Ascending aorta (tissue), 2 donors: ENCODE measurements at places on chromosomes 2 and 18.

- H3K27ac ChIP-seq = peak overlapping the region; percentile 64
- H3K4me3 ChIP-seq = no peak overlapping the region
- H3K4me1 ChIP-seq = no peaks in the 10 kb centered on the region
These were observed 419.7 kb upstream of the TNP1 start for GRCh38 chr2:217279556-217279955.

- H3K36me3 ChIP-seq = peaks cover 24% of the 10 kb centered on the region
- DNase-seq = no peak
- peak overlapping the region; percentile 20 for H3K27ac ChIP-seq
- no peaks in the 10 kb centered on the region for H3K27me3 ChIP-seq
- peaks cover 3% of the 10 kb centered on the region for H3K4me1 ChIP-seq
These were observed 42.4 kb downstream of the KLF7 start for GRCh38 chr2:207123335-207123744.

DNA sequence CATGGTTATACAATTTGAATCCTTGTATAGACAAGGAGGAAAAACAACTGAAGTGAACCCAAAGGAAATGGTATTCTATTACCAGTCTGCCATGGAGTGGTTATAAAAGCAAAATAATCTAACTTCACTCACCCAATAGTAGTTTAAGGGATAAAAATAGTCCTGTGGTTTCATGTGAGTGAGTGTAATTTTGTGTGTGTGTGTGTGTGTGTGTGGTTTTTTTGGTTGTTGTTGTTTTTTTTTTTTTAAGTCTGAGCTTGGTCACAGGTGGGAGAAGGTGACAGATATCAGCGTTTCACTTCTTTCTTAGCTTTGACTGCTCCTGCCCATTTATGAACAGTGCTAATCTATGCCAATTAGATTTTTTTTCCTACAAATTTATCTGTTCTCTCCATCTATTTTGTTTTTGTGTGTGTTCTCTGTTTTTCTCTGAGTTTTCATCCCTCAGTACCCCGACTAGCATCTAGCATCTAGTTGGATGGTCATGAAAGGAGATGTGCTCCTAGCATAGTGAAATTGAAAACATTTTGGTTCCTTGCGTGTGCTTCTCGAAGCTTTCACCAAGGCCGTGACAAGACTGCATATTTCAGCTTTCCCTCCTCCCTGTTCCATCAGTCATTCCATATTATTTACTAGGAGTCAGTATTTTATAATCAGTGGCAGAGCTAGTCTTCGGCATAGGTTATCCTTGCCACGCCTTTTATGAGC is 200.1 kb upstream of the DTNA start:
- no peaks in the 10 kb centered on the region for H3K27me3 ChIP-seq
- DNase-seq = no peak
- no peak overlapping the region for H3K4me3 ChIP-seq

DNA sequence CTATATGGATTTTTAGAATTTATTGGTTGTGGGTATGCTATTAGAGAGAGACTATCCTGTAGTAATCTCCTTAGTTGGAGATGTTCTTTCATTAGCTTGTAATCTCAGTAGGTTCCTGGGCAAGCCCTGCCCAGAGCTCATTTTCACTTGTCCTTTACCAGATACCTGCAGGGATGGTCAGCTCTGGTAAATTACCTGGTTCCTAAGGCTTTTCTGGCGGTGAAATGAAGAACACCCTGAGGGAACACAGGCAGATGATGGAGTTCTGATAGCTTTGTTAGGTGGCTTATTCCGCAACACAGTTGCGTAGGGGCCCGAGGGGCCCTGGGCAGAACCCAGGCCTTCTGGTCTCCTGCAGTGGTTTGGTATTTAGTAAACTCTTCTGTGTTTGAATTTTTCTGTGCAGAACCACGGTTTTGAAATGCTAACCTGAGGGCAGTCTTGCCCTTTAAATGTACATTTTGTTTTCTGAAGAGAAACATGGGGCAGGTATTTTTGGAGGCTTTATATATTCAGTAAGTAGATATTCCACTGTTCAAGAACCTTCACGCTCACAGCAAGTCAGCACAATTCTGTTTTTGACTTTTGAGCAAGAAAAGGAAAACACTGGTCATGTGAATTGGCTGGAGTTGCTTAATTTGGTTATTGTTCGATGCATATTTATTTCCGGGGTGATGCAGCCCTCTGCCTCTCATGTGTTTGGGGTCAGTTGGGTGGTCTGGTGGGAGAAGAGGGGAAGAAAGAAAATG is 22.4 kb downstream of the ZNF532 start:
- peaks cover 11% of the 10 kb centered on the region for H3K4me1 ChIP-seq
- H3K4me3 ChIP-seq = peak overlapping the region; percentile 1
- no peak for DNase-seq
- no peaks in the 10 kb centered on the region for H3K27me3 ChIP-seq
- no peaks in the 10 kb centered on the region for H3K36me3 ChIP-seq
- peak overlapping the region; percentile 72 for H3K27ac ChIP-seq

GRCh38 chr2:85811180-85812093 is 57.6 kb downstream of the ATOH8 start:
- no peak overlapping the region for H3K4me3 ChIP-seq
- DNase-seq = no peak
- H3K27ac ChIP-seq = peak overlapping the region; percentile 94
- no peaks in the 10 kb centered on the region for H3K27me3 ChIP-seq
- H3K36me3 ChIP-seq = no peaks in the 10 kb centered on the region

DNA sequence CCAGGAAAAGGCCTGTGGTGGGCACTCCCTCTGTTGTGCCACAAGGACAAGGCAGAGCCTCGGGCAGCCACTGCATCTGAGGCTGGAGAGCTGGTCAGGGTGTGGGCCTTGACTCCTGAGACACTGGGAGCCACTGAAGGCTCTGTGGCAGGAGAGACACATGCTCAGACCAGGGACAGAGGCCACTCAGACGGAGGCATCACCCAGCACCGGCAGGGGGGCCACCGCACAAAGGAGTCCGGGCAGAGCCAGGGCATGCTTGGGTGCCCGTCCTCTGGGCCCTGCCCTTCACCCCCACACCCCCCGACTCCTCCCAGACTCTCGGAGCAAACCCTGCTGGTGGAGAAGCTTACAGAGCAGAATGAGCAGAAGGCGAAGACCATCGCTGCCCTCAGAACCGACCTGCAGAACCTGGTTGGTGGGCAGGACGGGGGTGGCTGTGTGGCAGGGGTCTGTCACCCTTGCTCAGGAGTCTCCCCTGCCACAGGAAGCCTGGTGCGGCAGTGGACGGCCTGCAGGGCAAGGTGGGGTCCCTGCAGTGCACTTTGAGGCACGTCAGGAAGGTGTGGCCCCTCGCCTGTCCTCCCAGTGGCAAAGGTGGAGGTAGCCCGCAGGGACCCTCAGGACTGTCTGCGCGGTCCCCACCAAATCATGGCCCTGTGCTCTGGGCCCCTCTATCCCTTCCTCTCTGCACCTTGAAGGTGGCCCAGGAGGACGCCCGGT is 26.0 kb downstream of the CROCC2 start:
- no peak overlapping the region for H3K4me3 ChIP-seq
- H3K36me3 ChIP-seq = no peaks in the 10 kb centered on the region
- no peaks in the 10 kb centered on the region for H3K4me1 ChIP-seq

DNA sequence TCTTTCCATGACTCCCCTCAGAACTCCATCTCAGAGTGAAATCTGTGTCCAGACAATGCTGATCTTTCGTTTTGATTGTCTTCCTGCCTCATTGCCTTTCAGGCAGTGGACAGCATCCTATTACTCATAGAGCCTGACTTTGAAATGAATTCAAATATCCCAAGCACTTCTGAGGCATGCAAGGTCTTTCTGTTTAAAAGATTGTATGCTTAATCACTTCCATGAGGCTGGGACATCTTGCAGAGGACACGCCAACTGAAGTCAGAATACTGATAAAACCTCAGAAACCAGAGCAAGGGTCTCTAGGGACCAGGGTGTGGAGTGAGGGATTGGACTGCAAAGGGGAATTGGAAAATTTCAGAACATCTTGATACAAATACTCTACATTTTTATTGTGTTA is 836.5 kb upstream of the ID2 start:
- no peaks in the 10 kb centered on the region for H3K27me3 ChIP-seq
- H3K36me3 ChIP-seq = no peaks in the 10 kb centered on the region
- no peaks in the 10 kb centered on the region for H3K4me1 ChIP-seq
- no peak overlapping the region for H3K27ac ChIP-seq
- DNase-seq = no peak
- H3K4me3 ChIP-seq = no peak overlapping the region

DNA sequence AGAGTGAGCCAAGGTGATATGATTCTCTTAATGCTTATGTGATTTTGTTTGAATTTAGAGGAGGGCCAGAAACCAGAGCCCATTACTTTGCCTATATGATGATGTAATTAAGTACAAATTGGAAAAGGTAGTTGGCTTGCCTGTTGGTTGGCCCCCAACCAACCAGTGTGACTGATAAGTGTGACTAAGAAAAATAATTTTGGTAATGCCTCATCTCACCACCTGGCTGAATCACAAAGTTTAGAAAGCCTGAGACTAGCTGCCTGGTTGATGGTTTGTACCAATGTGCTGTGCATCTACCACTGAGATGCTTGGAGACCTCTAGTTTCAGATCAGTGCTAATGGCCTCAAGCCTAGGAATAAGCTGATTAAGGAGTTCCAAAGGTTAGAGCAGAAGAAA is 338.7 kb downstream of the CDH2 start:
- no peak overlapping the region for H3K4me3 ChIP-seq
- H3K36me3 ChIP-seq = no peaks in the 10 kb centered on the region
- H3K27me3 ChIP-seq = no peaks in the 10 kb centered on the region
- no peak overlapping the region for H3K27ac ChIP-seq

GRCh38 chr2:3780477-3781402 is 77.4 kb downstream of the DCDC2C start:
- H3K4me1 ChIP-seq = no peaks in the 10 kb centered on the region
- H3K27me3 ChIP-seq = no peaks in the 10 kb centered on the region
- no peak overlapping the region for H3K4me3 ChIP-seq
- H3K36me3 ChIP-seq = no peaks in the 10 kb centered on the region
- DNase-seq = no peak

DNA sequence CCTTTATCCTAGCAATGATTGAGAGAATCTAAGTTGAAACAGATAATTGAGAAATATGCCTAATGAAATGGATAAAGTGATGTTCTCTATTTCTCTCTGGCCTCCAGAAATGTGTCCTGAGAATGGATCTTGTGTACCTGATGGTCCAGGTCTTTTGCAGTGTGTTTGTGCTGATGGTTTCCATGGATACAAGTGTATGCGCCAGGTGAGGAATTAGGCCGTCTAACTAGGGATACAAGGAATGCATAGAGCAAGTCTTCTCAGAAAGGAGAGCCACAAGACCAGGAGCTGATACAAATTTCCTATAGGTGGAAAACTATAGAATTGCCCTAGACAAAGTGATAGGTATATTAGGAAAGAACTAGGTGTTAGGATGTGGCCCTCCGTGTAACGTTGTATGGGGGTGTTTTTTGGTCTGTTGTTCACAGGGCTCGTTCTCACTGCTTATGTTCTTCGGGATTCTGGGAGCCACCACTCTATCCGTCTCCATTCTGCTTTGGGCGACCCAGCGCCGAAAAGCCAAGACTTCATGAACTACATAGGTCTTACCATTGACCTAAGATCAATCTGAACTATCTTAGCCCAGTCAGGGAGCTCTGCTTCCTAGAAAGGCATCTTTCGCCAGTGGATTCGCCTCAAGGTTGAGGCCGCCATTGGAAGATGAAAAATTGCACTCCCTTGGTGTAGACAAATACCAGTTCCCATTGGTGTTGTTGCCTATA is 592 bp upstream of the CAD start:
- no peak for DNase-seq
- H3K4me3 ChIP-seq = peak overlapping the region; percentile 72
- peaks cover 18% of the 10 kb centered on the region for H3K4me1 ChIP-seq
- H3K27ac ChIP-seq = peak overlapping the region; percentile 54
- H3K36me3 ChIP-seq = peaks cover 4% of the 10 kb centered on the region

GRCh38 chr2:47945046-47945781 is 38.9 kb upstream of the FBXO11 start:
- DNase-seq = no peak
- no peaks in the 10 kb centered on the region for H3K27me3 ChIP-seq
- H3K36me3 ChIP-seq = no peaks in the 10 kb centered on the region
- no peak overlapping the region for H3K27ac ChIP-seq
- no peak overlapping the region for H3K4me3 ChIP-seq
- H3K4me1 ChIP-seq = no peaks in the 10 kb centered on the region

GRCh38 chr2:192035731-192036442 is 158.8 kb downstream of the TMEFF2 start:
- H3K27ac ChIP-seq = no peak overlapping the region
- no peak for DNase-seq
- H3K36me3 ChIP-seq = no peaks in the 10 kb centered on the region
- no peaks in the 10 kb centered on the region for H3K4me1 ChIP-seq
- no peak overlapping the region for H3K4me3 ChIP-seq

DNA sequence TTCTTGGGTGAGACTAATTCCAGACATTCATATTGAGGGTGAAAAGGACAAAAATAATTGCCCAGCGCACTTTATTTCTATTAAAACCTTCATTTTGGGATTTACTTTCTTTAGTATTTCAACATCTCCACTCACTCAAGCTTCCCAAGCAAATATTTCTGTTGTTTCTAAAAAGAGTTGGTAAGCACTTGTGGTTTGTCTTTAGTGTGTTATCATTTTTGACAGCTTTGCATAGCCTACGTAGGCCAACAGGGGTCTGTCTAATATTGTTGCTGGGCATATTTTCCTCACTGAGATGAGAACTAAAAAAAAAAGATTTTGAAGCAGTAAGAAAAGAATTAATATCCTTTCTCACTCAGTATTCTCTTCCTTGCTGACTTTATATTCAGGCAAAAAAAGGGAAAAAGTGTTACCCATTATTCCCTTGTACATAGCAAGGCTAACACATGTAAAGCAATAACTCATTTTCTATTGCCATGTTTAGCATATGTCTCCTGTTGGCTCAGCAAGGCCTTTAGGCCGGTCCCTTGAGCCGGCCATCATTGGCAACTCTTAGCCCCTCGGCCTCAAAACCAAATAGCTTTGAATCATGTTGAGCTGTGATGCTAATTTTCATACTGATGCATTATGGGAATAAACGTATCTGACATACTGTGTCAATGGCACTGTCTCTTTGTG is 494.2 kb downstream of the ARHGAP15 start:
- H3K4me1 ChIP-seq = no peaks in the 10 kb centered on the region
- H3K4me3 ChIP-seq = no peak overlapping the region
- H3K27me3 ChIP-seq = no peaks in the 10 kb centered on the region
- no peak for DNase-seq

DNA sequence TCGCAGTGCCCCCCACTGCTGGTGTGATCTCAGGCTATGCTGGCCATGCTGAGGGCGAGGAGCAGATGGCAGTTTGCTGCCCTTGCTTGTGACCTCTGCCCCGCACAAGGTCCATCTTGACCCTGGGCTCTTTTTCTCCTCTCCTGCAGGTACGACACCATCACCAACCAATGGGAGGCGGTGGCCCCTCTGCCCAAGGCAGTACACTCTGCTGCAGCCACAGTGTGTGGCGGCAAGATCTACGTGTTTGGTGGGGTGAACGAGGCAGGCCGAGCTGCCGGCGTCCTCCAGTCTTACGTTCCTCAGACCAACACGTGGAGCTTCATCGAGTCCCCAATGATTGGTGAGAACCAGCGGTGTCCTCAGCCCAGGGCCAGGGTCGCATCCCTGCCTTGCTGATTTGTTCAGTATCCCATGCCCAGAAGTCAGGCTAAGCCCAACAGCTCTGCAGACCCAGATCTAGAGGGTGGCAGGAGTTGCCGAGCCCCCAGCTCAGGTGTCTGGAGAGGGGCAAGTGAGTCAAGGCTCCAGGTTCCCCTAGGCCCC is 223.8 kb downstream of the ATAD2B start:
- peaks cover 66% of the 10 kb centered on the region for H3K36me3 ChIP-seq
- DNase-seq = no peak
- H3K27ac ChIP-seq = no peak overlapping the region
- no peaks in the 10 kb centered on the region for H3K27me3 ChIP-seq
